Activated T-cell treated with anti-CD3 and anti-CD28 coated beads for 24 hours (primary cell): ENCODE measurements at places on chromosomes 11 and 22.

DNA sequence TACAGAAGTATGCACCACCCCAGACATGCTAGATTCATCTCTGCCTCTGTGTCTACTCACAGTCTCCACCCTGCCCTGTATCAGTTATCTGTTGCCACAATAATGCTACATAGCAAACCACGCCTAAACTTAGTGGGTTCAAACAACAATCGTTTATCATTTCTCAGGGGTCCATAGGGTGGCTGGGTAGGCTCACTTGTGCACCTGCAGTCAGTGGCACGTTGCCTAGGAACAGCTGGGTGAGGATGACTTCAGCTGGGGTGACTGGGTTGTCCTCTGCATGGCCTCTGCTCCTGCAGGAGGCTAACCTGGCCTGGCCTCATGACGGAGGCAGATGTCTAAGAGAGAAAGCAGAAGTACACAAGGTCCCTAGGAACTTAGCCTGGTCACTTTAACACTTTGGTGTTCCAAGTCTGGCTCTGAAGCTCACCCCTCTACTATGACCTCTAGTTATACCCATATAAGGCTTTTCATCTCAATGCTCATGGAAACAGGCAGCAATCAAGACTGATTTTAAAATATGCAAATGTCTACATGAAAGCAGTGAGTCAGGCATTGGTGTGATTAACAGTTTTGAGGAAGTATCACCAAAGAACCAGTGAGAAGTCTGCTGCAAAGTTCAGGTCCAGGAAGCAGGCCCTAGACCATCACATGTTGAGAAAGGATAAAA is 10.7 kb downstream of the OLFML1 start:
- DNase-seq: no peak

GRCh38 chr11:75478783-75479596 is 46.0 kb upstream of the KLHL35 start:
- no peak for DNase-seq

DNA sequence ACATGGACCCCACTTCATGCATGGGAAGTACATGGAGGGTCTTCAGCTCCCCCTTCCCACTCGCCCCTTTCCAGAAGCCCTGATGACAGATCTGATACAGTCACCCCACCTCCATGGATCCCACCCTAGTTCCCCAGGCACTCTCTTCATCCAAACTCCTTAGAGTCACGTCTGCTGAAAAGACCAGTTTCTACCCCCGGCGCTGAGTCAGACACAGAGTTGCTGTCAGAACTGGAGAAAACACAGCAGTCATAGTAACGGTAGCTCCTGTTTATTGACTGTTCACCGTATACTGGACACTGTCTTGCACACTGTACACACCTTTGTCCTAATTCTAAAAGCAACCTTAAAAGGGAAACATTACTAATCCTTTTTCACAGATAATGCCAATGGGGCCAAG is 29.1 kb downstream of the DRD2 start:
- no peak for DNase-seq

DNA sequence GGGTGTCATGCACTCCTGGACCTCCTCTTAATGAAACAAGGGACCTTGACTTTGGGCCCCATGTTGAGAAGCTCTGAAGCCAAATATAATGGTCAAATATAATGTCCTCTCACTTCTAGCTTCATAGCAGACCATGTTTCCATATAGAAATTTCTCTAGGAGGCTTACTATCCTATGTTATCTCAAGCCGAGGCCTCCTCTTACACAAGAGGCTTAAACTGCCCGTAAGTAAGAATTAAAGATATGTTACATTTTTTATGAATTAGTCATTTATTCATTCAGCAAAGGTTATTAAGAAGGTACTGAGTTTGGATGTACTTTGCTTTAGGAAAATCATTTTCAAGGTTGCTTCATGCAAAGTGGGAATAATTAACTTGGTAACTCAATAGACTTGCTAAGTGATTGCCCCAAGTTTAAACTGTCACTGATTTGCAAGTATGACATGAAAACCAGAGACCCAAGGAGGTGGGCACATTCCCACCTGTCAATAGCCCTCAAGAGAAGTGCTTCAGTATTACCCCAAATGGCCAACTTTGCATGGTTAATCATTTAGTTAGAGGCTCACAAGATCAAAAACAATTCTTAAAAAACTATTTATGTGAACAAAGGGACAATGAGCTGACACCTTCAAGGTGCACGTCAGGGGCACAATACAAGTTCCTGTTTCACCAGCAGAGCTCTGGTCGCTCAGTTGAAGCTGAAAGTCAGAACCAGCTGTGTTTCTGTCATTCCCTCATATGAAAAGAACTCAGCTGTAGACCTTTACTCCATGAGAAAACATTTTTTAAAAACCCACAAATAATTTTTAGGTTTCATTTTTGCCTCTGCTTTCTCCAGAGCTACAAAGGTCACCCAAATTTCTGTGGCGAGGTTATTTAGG is 20.9 kb downstream of the BDNF start:
- DNase-seq: no peak

- no peak for DNase-seq
Measured at GRCh38 chr11:87451395-87451794, 413.7 kb downstream of the TMEM135 start.

GRCh38 chr22:21041937-21042336 is 3.8 kb upstream of the LRRC74B start:
- DNase-seq: no peak

DNA sequence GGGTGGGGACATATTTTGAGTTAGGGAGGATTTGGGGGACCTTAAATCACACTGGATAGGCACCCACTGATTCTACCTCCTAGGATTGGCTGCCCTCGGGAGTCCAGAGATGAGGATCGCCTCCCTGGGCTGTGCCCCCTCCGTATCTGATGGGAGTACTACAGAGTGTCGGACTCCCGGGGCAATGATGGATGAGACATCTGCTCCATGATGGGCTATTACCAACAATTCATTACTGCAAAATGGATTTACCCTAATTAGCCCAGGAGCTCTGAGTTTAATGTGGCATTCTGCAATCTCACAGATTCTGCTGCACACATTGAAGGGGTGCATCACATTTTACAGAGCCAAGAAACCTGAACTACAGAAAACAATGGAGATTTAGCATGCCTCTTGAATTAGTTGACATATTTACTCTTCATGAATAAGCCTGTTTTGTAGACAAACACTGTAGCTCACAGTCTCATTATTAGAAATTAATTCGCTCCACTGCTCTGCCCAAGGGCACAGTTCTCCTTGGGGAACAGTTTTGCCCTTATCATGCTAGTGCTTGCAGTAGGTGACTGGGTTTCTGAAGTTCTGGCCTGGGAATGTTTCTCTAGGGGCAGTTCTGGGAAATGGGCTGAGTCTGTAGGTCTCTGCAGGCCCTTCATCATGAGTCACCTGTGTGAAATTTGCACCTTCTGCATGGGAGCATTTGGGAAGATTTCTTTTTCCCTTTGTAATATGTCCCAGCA is 217.1 kb upstream of the PLET1 start:
- no peak for DNase-seq

GRCh38 chr11:66686100-66686785 is 8.6 kb upstream of the RBM4B start:
- no peak for DNase-seq

GRCh38 chr11:113481226-113481625 is 6.0 kb upstream of the DRD2 start:
- no peak for DNase-seq

DNA sequence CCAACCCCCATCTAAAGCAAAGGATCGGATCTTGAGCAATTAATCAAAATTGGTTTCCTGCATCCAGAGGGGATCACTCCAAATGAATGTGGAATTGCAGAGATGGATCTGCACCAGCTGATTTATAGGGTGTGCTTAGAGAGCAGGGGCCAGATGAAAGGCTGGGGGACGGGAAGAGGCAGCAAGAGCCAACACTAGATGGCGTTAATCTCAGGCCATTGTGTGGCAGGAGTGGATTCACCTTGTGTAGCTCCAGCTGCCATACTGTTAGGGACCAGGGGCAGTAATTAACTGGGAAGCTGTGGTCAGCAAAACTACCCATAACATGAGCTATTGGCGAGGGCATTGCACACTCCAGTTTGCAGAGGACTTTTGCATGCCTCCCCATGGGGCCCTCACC is 35.6 kb downstream of the SERPINH1 start:
- DNase-seq: no peak

- peak; percentile 17 for DNase-seq
Measured at GRCh38 chr11:3916962-3917361, 61.5 kb downstream of the STIM1 start.

- DNase-seq: no peak
Measured at GRCh38 chr11:71527576-71528210, 626 bp downstream of the KRTAP5-7 start.

DNA sequence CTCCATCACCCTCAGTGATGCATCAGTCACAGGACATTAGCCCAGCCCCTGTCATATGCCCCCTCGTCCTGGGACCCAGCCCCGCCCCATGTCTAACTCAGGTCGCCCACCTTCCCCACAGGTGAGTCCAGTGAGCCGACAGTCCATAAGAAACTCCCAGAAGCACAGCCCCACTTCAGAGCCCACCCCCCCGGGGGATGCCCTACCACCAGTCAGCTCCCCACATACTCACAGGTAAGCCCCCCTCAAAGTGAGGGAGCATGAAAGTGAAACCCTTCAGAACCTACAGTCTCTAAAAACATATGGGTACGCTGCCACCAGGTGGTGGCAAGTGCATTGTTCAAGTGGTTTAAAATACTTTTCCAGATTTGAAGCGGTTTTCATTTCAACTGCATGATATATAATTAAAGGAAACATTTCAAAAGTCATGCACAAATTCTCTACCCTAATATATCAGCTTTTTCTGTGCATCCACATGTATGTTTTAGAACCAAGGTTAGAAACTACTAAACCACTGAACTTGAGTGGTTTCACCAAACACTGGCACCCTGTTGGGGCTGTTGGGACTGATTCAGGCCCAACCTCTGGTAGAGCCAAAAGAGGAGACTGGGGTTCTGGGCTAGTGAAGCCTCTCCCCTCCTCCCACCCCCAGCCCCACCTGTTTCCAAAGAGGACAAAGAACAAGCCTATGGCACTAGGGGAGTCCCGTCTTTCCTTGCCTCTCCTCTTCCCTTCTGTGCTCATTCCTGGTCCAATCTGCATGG is 17.3 kb downstream of the EPS8L2 start:
- peak; percentile 45 for DNase-seq

DNA sequence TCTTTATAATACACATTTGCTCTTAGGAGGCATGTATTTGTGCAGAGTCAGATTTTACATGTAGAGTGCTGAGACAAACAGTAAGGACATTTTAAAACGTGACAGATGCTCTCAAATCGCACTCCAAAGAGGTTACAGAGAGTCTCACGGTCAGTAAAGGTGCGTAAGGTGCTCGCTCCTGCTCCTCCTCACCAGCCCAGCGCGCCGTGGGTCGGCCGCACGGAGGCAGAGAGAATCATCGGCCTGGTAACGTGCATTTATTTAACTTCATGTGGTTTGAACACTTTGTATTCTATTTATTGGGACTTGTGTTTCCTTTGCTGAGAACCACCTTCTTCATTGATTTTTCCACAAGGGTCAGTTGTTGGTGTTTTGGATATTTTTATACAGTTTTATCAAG is 900.1 kb downstream of the BRD1 start:
- no peak for DNase-seq

GRCh38 chr11:65796726-65797601 is 10.1 kb downstream of the OVOL1 start:
- DNase-seq: no peak

GRCh38 chr11:3939211-3939610 is 83.7 kb downstream of the STIM1 start:
- DNase-seq: no peak

DNA sequence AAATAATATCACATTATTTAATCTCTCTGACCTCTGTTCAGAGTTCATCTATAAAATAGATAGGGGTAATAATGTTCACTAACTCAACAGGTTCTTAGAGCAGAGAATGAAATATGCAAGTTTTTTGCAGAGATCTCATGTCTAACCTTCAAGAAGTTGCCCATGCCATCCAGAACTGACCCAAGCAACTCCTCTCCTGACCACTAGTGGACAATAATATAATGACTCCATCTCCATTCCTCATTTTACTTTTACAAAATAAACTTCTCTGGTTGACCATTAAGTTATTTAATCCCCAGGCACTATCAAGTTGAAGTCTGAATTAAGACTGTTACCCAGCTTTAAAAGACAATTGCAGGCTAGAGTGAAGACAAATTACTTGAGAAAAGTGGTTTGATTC is 382.6 kb downstream of the KCNA4 start:
- DNase-seq: no peak

DNA sequence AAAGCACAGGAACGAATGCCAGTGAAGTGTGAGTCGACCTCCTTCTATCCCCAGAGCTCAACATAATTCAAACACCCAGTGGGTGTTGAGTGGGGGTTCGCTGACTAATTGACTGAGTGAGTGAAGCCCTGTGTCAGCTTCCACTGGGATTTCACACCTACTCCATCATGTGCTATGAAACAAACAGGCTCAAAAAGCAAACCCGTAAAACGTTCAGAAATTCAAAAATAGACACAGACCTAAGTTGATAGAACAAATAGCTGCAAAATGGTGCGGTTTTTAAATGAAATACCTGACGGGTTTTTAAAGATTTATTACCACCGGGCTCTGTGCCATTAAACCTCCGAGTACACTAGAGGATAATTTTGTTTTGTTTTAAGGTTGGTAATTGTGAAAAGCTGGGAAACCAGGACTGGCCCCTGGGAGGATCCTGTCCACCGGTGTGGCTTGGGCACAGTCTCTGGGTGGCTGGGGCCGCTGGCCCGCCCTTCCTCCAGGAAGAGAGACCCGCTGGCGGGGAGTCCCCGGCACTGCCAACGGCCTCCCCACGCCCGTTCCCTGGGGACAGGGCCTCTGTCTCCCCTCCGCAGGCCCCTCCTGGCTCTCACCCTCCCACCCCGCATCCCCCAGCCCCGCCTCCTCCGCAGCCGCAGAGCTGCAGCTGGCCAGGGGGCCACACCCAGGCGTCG is 13.6 kb downstream of the KCNJ5 start:
- no peak for DNase-seq

- DNase-seq: no peak
Measured at GRCh38 chr11:61545341-61545740, 35.5 kb downstream of the SYT7 start.

DNA sequence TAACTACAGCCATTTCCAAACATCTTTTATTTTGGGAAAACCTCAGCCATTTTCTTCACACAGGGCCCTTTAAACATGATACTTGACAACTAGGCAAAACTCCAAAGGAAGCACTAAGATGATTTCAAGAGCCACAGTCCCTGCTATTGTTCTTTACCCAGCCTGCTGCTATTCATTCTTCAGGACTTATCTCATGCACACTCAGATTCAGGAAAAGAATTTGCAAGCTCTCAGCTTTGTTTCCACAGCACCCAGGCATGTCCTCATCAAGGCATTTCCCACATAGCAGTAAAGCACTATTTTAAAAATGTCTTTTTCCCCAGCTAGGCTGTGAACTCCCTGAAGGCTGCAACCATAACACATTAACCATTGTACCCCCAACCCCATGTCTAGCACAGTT is 609.3 kb upstream of the CCDC90B start:
- no peak for DNase-seq

- no peak for DNase-seq
Measured at GRCh38 chr22:45859231-45860161, 117.5 kb downstream of the WNT7B start.

GRCh38 chr11:40149721-40150120 is 1309.7 kb downstream of the LRRC4C start:
- no peak for DNase-seq

GRCh38 chr11:2432171-2432621 is 12.1 kb downstream of the TRPM5 start:
- no peak for DNase-seq

- no peak for DNase-seq
Measured at GRCh38 chr11:78691215-78691614, 116.6 kb upstream of the NARS2 start.

- no peak for DNase-seq
Measured at GRCh38 chr11:59981106-59981770, 17.4 kb downstream of the OOSP4A start.
